ENCODE measurements at places on chromosomes 11 and 22. TPM values are rescaled to one million over a fixed set of nuclear protein-coding genes. Genes with fewer than 3 reads are reported as not detected.

The CCDC89 gene
- 6.0 TPM for total RNA-seq

The SAA2 gene
- total RNA-seq: not detected

The OR6A2 gene
- 0.73 TPM for total RNA-seq

The NCR3LG1 gene
- 5.1 TPM for total RNA-seq

The TM7SF2 gene
- 23.3 TPM for total RNA-seq

The KIRREL3 gene
- total RNA-seq: 5.1 TPM

The SLC3A2 gene
- 172 TPM for total RNA-seq

The GLYATL2 gene
- total RNA-seq: 5.5 TPM

The TRIM48 gene
- total RNA-seq: not detected

The FADS2 gene
- 349 TPM for total RNA-seq

The BARX2 gene
- total RNA-seq: not detected

The OR52H1 gene
- 0.73 TPM for total RNA-seq

The HBE1 gene
- total RNA-seq: 0.33 TPM

The MPZL3 gene
- 0.29 TPM for total RNA-seq

The FHIP1B gene
- total RNA-seq: 13.4 TPM

The MMP27 gene
- 0.44 TPM for total RNA-seq

The PDE3B gene
- 14.8 TPM for total RNA-seq

The CNGA4 gene
- not detected for total RNA-seq

The SERHL2 gene
- total RNA-seq: 10.3 TPM

The C11orf91 gene
- total RNA-seq: 0.33 TPM

The PGA4 gene
- total RNA-seq: not detected

The LDLRAD3 gene
- 2.5 TPM for total RNA-seq

The OTUB1 gene
- total RNA-seq: 60.2 TPM

The OR10A2 gene
- total RNA-seq: not detected

The RBMXL2 gene
- not detected for total RNA-seq

The ABTB2 gene
- total RNA-seq: 9.6 TPM

The PIH1D2 gene
- total RNA-seq: 1.5 TPM

The GSTT2 gene
- total RNA-seq: 2.0 TPM

The H19 gene
- total RNA-seq: 2.9 TPM

The OR8D4 gene
- total RNA-seq: not detected

The NAALAD2 gene
- total RNA-seq: 2.5 TPM

The CD3D gene
- not detected for total RNA-seq

The ACTN3 gene
- total RNA-seq: 0.17 TPM

The MYBPC3 gene
- not detected for total RNA-seq

The DERL3 gene
- total RNA-seq: 0.17 TPM

The ARHGAP20 gene
- 13.8 TPM for total RNA-seq

The GPR83 gene
- under 0.01 TPM for total RNA-seq

The OR52N4 gene
- not detected for total RNA-seq

The HORMAD2 gene
- total RNA-seq: not detected

The OR9G1 gene
- not detected for total RNA-seq
